ENCODE measurements at places on chromosomes 16 and 17.

GRCh38 chr17:80603396-80603795 is 58.8 kb downstream of the RPTOR start:
- DNase-seq: no peak

DNA sequence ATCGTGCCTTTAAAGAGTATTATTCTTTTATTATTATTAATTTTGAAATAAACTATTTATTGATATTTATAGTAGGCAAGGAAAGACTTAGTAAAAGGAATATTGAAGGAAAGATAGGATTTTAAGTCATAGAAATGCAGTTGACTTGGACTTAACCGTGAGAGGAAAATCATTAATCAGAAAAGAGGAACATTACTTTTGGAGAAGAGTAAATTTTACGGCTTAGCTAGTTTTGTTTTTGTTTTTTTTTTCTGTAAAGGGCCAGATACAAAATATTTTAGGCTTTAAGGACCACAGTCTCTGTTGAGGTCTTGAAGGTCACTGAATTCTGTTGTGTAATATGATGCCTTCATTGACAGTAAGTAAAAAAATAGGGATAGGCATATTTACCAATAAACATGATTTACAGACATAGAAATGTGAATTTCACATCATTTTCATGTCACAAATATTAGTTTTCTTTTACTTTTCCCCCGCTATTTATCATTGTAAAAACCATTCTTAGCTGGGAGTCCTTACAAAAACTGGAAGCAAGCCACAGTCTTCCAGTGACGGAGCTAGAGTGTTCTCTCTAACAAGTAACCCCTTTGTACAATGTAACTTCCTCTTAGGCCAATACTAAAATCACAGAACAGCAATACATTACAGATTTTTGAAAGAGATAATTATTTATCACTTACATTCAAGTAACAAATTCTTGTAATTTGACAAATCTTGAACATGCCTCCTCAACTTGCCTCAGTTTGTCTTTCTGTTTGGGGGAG is 2.3 kb upstream of the KCNJ16 start:
- peak; percentile 21 for DNase-seq

DNA sequence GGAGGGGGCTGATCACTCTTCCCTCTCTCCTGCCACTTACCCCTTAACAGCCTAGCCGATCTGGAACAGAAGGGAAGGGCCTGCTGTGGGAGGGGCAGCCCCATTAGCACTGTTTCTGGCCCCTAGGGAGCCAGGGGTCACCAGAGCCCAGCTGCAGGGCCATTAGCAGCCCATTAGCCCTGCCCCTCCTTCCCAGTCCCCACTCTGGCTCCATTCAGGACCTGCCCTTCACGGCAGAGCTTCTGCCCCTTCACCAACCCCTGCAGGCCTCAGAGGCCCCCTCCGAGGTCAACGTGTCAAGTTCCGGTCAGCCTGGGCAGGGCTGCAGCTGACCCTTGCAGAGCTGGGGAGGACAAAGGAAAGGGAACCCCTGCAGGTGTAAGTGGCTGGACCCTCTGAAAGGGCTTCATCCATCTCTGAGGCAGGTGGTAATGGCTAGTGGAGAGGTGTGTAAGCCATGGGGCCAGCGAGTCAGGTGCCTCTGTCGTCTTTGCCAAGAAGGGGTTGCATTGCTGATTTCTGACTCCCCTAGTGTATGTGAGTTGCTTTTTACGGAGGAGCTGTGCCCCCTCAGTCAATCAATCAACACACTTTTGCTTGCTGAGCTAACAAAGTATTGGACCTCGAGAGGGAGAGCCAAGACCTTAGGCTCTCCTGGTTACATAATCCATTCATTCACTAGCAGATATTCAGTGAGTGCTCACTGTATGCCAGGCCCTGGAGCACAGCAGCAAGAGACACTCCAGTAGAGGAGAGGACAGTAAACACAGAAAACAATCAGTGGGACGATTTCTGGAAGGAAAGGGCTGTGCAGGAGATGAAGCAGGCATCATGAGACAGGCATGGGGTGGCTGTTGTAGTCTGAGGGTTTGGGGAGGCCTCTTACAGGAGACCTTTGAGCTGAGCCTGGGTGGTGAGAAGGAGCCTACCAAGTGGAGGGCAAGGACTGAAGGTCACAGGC is 18.2 kb upstream of the KCNJ12 start:
- DNase-seq: no peak

DNA sequence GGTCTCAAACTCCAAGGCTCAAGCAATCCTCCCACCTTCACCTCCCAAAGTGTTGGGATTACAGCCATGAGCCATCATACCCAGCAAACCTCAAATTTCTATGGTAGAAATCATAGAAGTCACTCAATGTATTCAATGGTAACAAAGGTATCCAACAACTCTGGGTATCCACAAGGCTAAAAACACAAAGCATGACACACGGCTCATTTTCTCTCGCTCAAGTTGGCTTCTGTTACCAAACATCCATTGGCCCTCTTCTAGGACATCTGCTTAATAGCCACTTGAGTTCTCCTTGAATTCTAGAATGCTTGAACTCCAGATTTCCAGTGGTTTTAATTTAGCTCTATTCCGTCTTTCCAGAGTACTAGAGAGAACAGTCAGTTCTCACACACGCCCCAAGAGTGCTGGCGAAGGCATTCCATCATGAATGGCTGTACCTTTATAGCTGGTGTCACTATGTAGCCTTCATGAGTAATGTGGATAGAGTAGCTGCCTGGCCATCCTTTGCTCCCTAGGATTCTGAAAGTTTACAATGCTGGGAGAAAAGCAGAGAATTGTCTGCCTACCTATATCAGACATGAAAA is 42.6 kb downstream of the SPAG9 start:
- no peak for DNase-seq

GRCh38 chr16:73051226-73051625 is 3.3 kb upstream of the ZFHX3 start:
- DNase-seq: no peak

- no peak for DNase-seq
These were observed 3.9 kb downstream of the IGFALS start for GRCh38 chr16:1789643-1790045.

Measured in inflammatory macrophage (primary cell).